ENCODE measurements at places on chromosomes 2 and 18.
A peak's percentile ranks its signal among the peaks of the same experiment; 100 is the strongest.

DNA sequence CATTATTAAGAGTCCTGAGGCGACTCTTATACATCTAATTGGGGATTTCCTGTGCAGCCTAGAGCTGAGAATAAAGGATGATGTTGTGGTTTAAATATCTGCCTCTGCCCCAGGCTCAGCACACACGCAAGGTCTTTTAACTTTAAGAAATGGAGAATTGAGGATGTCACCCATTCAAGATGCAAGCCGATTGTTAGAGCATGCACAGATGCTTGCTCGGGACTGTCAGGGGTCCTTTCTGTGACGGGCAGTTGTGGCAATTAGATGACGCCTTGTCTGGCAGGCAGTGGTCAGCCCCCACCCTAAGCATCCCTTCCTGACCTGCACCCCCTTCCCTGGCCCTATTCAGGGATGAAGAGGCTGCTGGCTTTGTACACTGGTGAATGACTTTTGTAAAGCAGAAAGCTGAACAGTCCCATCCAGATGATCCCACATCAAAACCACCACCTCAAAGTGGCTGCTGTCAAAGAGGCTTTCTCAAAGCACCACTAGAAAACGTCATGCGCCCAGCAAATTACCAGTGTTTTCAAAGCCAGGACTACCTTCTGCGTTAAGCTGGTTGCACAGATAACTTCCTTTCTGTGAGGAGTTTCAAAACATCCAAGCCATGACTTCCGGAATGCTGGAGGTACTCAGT, 23.7 kb downstream of the FAM178B start:
- no peak for DNase-seq

DNA sequence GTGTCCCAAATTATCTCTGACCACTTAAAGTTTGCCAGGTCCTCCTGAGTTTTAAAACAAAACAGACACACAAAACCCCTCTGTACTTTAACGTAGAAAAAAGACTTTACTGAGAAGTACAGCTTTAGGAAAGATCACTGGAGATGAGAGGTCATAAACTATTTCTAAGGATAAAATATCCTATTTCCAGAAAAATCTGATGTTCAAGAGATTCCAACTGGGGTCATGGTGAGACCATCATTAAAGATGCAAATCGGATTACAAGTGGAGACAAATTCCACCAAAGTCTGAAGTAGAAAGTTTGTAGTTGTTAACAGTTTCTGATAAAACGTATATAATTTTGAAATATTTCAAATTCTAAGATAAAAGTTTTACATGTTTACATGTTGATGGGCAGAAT, 241.6 kb downstream of the TCF4 start:
- DNase-seq = no peak

DNA sequence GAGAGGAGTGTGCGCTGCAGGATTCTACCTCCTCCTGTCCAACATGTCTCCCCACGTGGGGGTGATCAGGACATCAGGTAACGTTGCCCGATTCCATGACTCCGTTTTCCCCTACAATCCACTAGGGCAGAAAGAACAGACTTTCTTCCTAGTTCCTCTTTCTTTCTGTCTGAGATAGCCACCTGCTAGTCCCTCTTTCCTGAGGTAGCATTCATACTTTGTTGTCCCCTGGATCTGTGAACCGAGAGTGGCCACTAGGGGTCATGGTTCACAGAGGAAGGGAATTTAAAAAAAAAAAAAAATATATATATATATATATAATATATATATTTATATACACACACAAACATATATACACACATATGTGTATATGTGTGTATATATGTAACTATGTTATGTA, 210.0 kb upstream of the ZNF521 start:
- DNase-seq = peak; percentile 37

DNA sequence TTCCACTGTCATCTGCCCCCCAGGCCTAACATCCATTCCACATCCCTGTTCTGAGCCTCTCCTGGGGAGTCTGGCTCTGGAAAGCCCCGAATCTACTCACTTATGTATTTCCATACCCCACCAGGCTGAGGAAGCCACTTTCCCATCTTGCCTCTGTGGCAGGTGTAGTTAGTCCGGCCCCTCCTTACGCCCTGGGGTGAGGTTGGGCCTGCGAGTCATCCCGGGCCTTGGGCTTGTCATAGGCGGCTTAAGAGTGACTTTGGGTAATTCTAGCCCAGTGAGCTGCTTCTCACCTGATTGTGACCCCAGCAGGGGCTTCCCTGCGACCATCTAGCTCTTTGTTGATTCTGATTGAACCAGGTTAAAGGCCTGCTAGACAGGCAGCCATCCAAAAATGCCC, 21.1 kb downstream of the PCARE start:
- no peak for DNase-seq

- no peak for DNase-seq
Observed at GRCh38 chr2:128643221-128644065, 324.8 kb upstream of the HS6ST1 start.

DNA sequence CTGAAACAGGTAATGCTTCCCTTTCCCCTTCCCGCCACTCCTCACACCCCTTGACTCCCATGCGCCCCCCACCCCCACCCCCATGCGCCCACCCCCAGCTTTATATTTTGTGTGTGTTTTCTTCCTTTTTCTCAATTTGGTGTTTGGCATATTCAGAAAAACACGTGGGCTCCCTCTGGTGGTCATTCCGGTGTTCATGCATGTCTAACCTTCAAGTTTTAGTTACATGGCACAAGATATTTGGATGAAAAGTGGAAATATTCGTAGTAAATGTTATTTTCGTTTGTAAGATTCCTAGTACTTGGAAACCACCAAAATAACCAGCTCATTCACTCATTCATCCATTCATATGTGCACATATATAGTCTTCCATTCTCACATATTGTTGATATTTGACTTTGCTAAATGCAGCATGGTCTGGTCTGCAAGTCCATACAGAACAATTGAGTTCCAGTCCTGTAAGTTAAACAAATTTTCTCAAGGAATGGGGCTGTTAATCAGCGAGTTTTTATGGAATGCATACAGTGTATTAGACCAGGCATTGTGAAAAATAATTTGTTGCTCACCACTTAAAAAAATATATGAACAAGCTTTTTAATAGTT, 143.6 kb upstream of the MAP3K20 start:
- DNase-seq = peak; percentile 79

DNA sequence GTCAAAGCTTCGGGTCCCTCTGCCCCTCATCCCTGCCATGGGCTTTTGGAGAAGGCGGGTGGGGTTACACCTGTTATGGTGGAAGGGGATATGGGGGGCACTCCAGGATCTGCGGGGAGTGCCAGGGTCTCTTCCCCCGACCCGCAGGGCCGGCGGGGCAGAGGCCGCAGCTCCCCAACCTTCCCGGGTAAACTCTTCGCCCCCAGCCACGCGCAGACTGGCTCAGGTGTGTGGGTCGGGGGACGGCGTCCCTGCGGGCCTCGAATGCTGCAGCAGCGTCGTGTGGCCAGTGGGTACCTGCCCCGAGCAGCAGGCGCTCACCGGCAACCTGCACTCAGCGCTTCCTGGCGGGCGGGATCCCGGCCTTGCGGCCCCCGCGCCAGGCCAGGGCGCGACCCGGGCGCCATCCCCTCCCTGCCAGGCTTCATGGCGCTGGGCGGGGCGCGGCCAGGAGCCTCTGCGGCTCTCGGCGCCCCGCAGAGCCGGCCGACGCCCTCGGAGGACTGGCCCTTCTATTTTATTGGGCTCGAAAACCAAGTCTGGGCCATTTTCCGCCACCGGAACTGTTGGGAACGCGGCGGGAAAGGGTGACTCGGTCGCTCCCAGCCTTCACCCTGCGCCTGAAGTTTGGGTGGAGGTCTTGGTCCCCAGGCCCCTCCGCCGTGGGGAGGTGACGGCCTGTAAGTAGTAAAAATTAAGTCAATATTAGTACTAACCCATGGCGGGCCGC, 4.5 kb downstream of the GBX2 start:
- no peak for DNase-seq

GRCh38 chr2:174731546-174731945, 32.7 kb downstream of the CHRNA1 start:
- no peak for DNase-seq

- DNase-seq = no peak
Observed at GRCh38 chr2:66233981-66234380, 200.9 kb upstream of the MEIS1 start.

- DNase-seq = no peak
Observed at GRCh38 chr18:74610051-74610615, 12.5 kb downstream of the ZNF407 start.

GRCh38 chr2:200863782-200864175, 679 bp downstream of the CLK1 start:
- no peak for DNase-seq

- DNase-seq = peak; percentile 18
Observed at GRCh38 chr2:95760806-95761525, 169.2 kb downstream of the TRIM43 start.

GRCh38 chr18:56305583-56305982, 332.8 kb downstream of the TXNL1 start:
- no peak for DNase-seq

- DNase-seq = no peak
Observed at GRCh38 chr18:58496937-58497336, 132.0 kb downstream of the ALPK2 start.

DNA sequence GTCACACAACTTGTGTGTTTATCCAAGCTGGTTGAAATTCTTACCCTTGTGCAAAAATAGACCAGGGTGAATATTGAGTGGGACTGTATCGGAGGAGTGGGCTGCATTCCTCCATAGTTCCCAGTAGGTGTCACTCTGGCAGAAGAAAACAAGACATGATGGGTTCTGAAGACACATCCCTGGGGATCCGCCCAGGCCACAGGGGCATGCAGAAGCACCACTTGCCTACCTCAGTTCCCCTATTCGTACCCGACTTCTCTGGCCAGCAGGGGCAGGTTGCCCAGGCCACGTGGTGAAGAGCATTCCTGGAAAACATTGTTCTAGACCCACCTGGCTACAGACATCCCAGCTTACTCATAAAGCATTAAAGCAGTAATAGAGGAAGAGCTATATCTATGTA, 168.2 kb downstream of the FAM210A start:
- DNase-seq = peak; percentile 50

DNA sequence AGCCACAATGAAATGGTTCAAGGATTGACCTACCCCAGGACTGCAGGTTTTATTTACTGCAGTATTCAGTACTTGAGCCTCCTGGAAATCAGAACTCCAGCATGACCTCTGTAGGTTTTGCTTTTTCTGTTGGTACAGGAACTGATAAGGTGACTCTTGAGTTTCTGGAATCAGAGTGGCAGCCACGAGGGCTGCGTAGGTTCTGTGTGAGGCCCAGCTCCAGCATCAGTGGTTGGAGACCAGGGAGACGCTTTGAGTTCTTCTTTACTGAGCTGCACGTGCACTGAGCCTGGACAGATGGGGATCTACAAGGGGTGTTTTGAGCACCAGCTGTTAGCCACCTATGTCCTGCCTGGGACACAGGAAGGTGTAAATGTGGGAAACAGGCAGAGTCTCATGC, 222.7 kb upstream of the EPAS1 start:
- no peak for DNase-seq

GRCh38 chr2:215644233-215644897, 208.5 kb upstream of the FN1 start:
- DNase-seq = no peak

GRCh38 chr18:9740071-9740470, 32.0 kb downstream of the RAB31 start:
- no peak for DNase-seq

DNA sequence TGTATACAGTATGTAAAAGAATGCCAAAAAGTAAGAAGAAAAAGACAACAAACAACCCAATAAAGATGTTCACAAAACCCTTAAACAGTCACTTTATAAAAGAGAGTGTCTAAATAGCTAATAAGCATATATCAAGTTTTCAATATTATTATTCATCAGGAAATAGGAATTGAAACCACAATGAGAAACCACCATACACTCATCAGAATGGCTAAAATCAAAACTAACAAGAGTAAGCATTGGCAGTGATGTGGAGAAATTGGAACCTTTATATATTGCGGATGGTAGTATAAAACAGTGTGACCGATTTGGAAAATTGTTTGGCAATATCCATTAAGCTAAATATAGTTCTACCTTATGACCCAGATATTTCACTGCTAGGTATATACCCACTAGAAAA, 20.5 kb upstream of the TGFA start:
- DNase-seq = no peak

- no peak for DNase-seq
Observed at GRCh38 chr2:26682155-26682554, 10.4 kb upstream of the KCNK3 start.

DNA sequence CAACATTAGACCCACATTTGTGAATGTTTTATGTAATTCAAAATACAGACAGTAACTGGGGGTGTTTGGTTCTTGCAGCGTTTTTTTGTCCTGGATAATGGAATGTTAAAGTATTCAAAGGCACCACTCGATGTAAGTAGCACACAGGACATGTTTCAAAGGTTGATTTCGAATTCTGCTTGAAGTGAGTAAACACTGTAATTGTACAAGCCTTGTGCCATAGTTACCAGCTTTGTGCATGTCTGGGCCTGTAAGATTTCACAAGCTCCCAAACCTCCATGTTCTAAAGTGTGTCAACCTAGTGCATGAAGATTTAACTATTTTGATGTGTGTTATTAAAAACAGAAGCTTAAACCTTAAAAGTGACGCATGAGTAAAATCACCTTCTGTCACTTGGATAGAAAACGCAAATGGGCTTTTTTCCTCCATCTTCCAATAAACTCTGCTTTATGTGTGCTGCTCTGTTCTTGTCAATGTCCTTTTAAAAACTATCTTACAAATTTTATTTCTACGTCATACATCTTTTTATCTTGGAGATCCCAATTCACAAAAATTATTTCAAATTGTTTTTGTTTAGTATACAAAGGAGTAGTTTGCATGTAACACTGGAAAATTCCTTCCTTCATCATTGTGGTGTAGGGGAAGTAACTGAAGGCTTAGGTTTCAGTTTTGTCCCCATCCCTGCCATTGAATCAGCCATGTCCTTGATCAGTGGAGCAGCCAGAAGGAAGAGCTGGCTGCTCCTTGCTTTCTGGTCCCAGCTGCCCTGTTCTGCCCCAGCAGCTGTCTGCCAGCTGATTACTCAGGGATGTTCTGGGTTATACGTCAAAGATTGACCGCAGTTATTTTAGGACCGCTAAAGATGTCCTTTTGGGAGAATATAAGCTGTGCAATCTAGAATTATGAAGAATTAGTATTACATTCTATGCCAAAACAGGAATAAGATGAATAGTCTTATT, 119.2 kb downstream of the PRKRA start:
- no peak for DNase-seq

GRCh38 chr2:238308177-238308576, 12.1 kb upstream of the TRAF3IP1 start:
- peak; percentile 34 for DNase-seq

DNA sequence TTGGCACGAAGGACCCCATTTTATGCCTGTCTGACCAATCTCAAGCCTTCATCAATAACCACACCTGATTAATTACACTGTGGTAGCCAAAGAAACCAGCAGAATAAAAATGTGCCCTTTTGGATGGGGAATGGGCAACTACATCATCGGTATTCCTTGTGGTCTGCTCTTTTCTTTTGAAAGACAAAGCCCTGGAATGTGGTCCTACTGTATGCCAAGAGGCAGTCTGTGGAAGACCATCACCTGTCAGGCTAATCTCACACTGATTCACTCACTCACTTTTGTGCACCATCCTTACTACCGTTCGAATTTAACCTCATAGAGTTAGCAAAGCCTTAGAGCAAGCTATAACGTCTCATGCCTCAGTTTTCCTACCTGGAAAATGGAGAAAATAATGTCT, 275.2 kb upstream of the LRRTM1 start:
- no peak for DNase-seq
